ENCODE measurements at places on chromosomes 3 and 15. TPM values are rescaled to one million over a fixed set of nuclear protein-coding genes. Genes with fewer than 3 reads are reported as not detected.

KLHL6 gene
- total RNA-seq = 1.5 TPM

ANKUB1 gene
- not detected for total RNA-seq

SLC24A5 gene
- not detected for total RNA-seq

ARPP21 gene
- not detected for total RNA-seq

UTS2B gene
- 16.8 TPM for total RNA-seq

MESP2 gene
- total RNA-seq = not detected

SLC2A2 gene
- not detected for total RNA-seq

ADAM10 gene
- 44.6 TPM for total RNA-seq

UBA7 gene
- 56.1 TPM for total RNA-seq

GOLGA8Q gene
- total RNA-seq = not detected

GRM7 gene
- 4.8 TPM for total RNA-seq

CLASP2 gene
- 75.8 TPM for total RNA-seq

PLAAT1 gene
- total RNA-seq = not detected

CHRNA7 gene
- total RNA-seq = 2.6 TPM

ITGA11 gene
- total RNA-seq = 136 TPM

GPR62 gene
- not detected for total RNA-seq

RSRC1 gene
- total RNA-seq = 28.0 TPM
